ENCODE measurements at places on chromosomes 4 and X.

GRCh38 chrX:2748171-2748814, 3.5 kb upstream of the XG start:
- DNase-seq, result no peak

- no peak for DNase-seq
Observed at GRCh38 chr4:7060346-7061150, 7.3 kb downstream of the GRPEL1 start.

DNA sequence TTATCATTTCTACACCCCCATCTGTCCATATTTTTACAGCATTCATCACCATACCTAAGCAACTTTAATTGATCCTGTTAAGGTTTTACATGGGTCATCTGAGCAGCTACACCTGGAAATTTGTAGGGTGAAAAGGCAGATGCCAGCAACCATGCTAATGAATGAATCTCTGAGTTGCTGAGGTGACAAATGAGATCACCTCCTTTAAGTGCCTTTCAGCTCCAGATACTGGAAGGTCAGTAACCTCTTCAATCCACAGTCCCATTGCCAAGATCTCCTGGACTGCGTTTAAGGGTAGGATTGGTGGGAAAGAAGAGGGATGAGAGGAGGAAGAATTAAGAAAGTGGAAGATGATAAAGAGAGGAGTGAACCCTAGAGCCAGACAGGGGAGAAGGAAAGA, 8.5 kb upstream of the BMP3 start:
- no peak for DNase-seq

DNA sequence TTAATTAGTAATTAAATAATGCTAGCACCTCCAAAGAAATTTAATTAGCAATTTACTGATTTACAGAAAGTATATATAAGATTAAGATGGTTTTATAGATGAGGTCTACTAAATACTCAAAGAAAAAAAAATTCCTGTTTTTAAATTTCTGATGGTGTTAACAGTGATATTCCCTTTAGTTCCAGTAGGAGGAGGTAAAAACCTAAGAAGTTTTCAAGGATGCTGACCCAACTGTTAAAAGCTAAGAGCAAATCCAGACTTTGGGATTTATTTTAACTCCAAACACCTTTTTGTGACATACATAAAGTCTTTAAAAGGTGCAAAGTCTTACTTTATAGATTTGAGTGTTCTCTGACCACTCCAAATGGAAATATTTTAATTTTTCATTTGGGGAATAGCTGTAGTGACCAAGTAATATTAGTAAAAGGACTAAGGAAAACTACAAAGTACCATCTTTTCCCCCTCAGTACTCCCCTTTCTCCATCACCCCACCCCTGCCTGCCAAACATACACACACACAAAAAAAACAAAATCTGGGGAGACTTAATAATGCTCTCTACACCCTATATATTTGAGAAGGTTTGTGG, 34.2 kb upstream of the CSN1S1 start:
- DNase-seq, result no peak

GRCh38 chr4:177555007-177555574, 112.9 kb upstream of the AGA start:
- DNase-seq, result no peak
